DMS79 (cell line): ENCODE measurements at places on chromosomes 2 and 18.

GRCh38 chr2:42706836-42707235 is 57.1 kb downstream of the OXER1 start:
- DNase-seq: no peak

DNA sequence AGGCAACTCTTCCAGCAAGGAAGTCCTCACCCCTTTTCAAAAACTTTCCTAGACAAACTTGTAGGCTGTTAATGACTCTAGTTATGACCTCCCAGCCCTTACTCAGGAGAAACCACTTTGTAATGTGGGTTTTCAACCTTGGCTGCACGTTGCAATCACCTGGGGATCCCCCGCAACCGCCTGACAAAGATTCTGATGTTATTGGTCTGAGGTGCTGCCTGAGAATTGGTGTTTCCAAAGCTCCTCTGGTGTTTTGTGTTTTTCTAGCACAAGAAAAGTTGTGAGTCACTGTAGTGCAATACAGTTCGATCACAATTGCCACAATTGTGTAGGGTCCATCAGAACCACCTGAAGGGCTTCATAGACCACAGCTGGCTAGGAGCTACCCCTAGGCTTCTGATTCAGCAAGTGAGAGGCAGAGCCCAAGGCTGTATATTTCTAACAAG is 121.6 kb downstream of the SP100 start:
- no peak for DNase-seq

DNA sequence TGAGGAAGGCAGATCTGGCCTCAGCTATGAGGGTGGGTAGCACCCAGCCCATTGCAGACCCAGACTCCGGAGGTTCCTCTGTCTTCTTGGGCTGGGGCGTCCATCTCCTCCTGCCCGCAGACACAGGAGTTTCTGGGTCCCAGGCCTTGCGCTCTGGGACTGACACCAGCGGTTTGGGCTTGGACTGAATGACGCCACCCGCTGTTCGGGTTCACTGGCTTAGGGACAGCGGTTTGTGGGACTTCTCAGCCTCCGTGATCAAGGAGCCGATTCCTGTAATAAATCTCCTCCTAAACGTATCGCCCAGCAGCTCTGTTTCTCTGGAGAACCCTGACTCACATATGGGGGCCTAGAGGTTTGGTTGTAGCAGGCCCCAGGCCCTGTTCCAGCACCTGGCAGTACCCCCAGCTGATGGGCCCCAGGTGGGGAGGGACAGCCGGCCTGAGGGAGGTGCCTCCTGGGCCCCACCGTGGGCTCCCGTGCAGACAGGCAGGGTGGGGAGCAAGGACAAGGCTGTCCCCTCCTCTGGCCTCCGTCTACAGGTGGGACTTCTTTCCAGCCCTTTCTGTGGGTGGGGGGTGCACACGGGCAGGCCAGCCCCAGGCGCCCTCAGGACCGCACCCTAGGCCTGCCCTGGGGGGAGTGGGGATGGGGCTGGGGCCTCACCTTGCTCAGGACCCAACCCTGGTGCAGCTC is 4.5 kb upstream of the AQP12A start:
- no peak for DNase-seq

GRCh38 chr2:233262562-233262961 is 11.1 kb downstream of the ATG16L1 start:
- DNase-seq: no peak

DNA sequence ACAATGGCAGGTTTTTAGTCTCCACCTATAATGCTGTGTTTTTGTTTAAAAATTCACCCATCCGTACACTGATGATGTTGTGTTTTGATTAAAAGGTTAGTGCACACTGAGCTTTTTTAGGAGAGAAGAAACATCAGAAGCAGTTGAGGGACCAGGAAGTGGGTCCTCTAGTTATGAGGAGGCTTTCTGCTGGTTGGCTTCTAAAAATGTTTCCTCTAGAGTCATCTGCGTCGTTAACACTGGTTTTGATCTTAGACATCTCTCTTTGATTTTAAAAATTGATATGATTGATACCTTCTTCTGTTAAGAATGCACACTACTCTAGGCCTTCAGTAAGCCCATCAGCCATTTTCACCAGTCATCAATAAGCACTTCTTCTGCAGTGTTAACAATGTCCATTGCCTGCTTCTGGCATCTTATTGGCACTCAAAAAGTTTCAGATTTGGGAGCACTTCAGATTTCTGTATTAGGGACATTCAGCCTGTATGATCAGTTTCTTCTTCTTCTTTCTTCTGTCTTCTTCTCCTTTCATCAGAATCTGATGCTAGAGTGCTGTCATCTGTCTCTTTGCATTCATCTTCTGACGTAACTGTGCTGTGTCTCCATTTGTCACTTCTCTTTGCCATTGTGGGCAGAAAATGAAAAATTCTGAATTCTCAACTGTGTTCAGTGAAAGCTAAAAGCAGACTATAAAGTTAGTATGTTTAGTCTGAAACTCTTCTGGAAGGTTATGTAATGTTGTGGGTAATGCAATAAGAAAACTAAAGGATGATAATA is 56.3 kb downstream of the PHLPP1 start:
- no peak for DNase-seq

DNA sequence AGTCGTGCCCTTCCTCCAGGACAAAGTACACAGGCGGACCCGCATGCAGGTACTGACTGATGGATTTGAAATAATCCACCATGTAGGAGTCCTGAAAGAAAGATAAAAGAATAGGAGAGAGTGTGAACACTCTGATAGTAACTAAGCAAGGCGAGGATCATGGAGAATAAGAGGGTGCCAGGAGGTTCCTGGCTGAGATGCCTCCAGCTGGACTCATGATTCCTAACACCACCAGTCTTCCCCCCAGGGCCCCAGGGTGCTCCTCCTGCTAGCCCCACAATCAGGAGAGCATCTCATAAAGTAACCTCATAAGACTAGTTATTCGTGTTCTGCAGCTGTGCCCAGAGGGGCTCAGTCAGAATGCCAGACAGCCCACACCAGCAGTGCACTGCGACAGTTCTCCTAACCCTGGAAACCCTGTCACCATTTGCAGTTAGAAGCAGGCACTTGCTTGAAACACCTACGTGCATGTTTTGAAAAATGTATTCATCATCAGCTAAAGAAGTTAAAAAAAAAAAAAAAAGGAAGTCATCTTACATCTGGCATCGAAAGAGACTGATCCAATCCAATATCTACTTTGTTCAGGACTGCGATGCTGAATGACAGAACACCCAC is 36.7 kb downstream of the RMC1 start:
- DNase-seq: no peak

GRCh38 chr2:9663008-9663879 is 32.4 kb upstream of the YWHAQ start:
- DNase-seq: peak; percentile 52

GRCh38 chr2:69769272-69769671 is 27.3 kb downstream of the ANXA4 start:
- no peak for DNase-seq

GRCh38 chr2:71611247-71611646 is 157.9 kb downstream of the DYSF start:
- no peak for DNase-seq

DNA sequence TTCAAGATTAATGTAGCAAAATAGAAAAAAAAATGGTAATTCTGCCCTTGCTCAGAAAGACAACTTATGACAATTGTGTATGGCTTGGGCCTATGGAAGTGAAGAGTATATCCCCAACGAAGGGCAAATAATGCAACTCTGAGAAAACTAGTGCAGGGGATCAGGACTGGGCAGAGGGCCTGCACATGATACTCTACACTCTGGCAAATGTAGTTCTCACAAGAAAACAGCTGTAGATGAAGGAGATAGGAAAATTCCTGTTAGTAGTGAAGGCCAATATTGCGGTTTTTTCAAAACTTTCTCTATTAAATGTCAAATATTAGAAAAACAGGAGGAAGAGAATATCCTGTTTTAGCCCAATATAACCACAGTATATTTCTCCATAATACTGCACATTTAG is 77.8 kb downstream of the SCN9A start:
- DNase-seq: no peak

DNA sequence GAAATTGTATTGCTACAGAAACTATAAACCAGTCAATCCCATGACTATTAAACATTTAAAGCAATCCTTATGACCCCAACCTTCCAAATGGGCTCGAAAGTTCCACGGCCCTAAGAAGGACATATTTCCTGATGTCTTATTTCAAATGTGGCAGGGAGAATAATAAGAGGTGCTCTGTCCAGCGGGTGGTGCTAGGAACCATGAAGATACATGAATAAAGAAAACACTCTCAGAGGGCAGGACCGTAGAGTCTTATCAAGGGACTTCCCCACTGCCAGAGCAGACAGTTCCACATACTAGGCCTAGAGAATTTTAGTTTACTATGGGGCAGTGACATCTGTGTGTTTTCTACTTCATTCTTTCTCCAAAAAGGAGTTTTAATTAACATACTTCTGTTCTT is 187.1 kb upstream of the PIK3C3 start:
- no peak for DNase-seq

DNA sequence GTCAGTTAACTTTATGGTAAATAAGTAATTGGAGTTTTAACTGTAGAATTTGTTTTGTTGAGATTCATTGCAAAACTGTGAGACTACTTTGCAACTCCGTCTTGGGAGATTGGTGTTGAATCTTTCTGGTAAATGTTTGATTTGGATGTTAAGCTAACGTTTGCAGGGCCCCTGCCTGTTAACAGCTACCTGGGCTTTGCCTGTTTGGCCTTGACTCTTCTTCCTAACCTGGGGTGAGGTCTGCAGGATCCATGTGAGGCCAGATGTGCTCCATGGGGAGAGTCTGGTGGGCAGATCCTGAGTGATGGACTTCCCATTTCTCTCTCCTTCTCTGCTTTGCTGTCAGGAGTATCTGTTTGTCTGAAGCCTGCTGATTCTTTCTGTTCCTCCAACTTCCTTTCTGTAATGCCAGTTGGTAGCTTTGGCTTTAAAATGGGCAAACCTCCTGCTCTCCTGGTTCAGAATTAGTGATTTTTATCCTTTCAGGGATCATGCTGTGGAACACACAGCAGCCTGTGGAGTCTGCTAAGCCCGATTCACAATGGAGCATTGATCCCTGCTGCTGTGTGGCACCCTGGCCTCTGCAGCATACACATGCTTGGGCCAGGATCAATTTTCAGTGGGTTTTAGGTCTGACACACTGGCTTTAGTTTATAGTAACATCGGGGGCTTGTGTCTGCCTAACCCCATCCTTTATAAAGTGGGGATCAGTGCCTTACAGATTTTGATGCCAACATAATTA is 36.3 kb downstream of the PTPRM start:
- DNase-seq: no peak

GRCh38 chr2:122856696-122857095 is 1101.2 kb downstream of the TSN start:
- no peak for DNase-seq

GRCh38 chr2:86645752-86646151 is 22.1 kb upstream of the RNF103 start:
- no peak for DNase-seq

- no peak for DNase-seq
Measured at GRCh38 chr18:8951491-8951890, 151.0 kb upstream of the NDUFV2 start.

DNA sequence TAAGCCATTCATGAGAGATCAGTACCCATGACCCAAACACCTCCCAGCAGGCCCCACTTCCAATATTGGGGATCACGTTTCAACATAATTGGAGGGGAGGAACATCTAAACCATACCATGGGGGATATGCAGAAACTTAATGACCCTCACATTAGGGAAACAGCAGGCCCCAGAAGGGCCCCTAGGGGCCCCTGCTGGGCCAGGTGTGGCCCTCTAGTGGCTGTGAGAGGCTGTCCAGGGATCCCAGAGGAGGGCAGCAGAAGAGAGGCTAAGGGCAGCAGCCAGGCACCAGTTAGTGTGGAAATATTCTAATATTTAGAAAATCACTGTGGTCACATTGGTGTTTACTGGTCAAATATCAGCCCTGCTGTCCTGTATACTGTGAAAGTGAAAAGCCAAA is 49.3 kb upstream of the ANKRD44 start:
- DNase-seq: no peak

DNA sequence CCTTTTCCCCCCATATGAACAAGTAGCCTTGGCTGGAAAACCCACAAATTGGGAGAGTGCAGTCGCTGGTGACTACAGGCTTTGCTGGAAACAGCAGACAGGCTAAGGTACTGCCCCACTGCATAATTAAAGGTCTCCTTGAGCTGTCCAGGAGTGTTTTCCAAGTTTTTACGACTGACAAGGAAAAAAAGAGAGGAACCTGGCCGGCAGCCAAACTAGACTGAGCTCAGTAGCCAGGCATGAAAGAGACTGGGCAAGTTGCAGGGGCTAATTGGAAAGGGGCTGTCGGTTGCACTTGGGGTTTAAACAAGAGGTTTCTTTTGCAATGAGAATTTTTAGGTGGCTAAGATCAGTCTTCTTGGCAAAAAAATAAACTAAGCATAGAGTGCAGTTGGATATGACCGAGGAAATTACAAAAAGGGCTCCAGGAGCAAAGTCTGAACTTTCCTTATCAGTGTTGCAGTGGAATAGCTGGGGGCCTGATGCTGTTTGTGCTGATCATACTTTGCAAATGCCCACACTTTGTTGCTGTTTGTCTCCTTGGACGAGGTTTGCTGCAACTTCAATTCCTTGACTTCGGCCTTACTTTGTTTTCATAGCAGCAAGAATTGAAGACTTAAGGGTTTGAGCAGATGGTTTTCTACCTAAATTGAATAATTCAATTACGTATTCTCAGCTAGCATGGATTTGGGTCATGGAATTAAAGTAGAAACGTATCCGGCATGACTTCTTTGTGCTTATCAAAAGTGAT is 2.1 kb downstream of the GULP1 start:
- no peak for DNase-seq

DNA sequence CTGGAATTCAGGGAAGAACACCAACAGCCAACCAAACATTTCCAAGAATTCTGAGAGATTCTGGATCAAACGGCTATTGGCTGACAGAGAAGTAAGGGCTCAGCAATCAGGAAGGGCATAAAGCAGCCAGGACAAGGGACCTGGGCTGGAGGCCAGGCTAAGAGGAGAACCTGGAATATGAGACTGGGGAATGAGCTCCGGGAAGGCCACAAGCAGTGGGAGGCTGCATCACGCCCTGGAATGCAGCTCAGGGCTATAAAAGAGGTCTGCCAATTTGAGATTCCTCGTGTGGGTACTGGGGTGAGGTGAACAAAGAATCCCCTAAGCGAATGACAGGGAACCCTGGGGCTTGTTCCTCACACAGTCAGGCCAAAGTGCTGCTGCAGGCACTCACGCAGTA is 60.4 kb downstream of the ANO7 start:
- DNase-seq: no peak

GRCh38 chr2:235956281-235956970 is 211.8 kb downstream of the GBX2 start:
- DNase-seq: no peak

GRCh38 chr2:196170213-196170605 is 1.2 kb downstream of the STK17B start:
- peak; percentile 13 for DNase-seq

GRCh38 chr18:45282101-45282812 is 333.0 kb upstream of the SLC14A2 start:
- DNase-seq: no peak
